ENCODE measurements at places on chromosomes 5 and 9.

DNA sequence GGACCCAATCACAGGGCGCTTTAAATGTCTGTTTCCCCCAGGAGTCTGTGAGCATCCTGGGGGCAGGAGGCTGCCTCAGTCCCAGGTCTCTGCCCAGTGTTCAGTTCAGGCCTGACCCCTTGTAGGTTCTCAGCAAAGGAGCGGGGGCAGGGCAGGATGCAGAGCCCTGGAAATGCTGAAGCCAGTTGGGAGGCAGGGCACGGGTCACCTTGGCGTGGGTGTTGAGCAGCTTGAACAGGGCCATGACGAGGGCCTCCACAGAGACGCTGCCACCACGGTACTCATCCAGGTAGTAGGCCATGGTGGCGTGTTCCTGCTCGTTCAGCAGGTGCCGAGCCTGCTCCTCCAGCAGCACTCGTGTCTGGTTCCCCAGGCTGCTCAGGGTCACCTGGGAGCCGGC is 36.3 kb upstream of the AKNA start:
- no peak for DNase-seq

GRCh38 chr5:76669245-76669644 is 46.0 kb upstream of the F2RL2 start:
- DNase-seq = no peak

GRCh38 chr9:93681269-93682154 is 105.1 kb downstream of the PHF2 start:
- DNase-seq = peak; percentile 69

- no peak for DNase-seq
Measured at GRCh38 chr5:99369797-99370593, 441.2 kb upstream of the CHD1 start.

GRCh38 chr9:116243708-116244107 is 90.1 kb downstream of the PAPPA start:
- no peak for DNase-seq
